Endothelial cell of umbilical vein (primary cell): ENCODE measurements at places on chromosomes 13 and 19. TPM values are rescaled to one million over a fixed set of nuclear protein-coding genes. Genes with fewer than 3 reads are reported as not detected.

SWSAP1 gene
- polyA plus RNA-seq = 4.4 and 4.8 TPM in 2 replicates

NOP53 gene
- polyA plus RNA-seq = 119 and 127 TPM in 2 replicates

GRCh38 chr13:20326276-20326675 lies 94.2 kb upstream of the GJB6 start:
- DNase-seq = no peak
- H3K36me3 ChIP-seq = no peaks in the 10 kb centered on the region
- no peaks in the 10 kb centered on the region for H3K27me3 ChIP-seq
- H3K4me1 ChIP-seq = no peaks in the 10 kb centered on the region
- H3K4me3 ChIP-seq = no peak overlapping the region
- no peak overlapping the region for H3K27ac ChIP-seq

- H3K4me1 ChIP-seq = peaks cover 35% of the 10 kb centered on the region
- peak overlapping the region; percentile 68 for H3K27ac ChIP-seq
- H3K27me3 ChIP-seq = no peaks in the 10 kb centered on the region
- H3K4me3 ChIP-seq = peak overlapping the region; percentile 91
- peak; percentile 48 for DNase-seq
- no peaks in the 10 kb centered on the region for H3K36me3 ChIP-seq
Observed at GRCh38 chr13:99501848-99502301, 603 bp downstream of the TM9SF2 start.

DNA sequence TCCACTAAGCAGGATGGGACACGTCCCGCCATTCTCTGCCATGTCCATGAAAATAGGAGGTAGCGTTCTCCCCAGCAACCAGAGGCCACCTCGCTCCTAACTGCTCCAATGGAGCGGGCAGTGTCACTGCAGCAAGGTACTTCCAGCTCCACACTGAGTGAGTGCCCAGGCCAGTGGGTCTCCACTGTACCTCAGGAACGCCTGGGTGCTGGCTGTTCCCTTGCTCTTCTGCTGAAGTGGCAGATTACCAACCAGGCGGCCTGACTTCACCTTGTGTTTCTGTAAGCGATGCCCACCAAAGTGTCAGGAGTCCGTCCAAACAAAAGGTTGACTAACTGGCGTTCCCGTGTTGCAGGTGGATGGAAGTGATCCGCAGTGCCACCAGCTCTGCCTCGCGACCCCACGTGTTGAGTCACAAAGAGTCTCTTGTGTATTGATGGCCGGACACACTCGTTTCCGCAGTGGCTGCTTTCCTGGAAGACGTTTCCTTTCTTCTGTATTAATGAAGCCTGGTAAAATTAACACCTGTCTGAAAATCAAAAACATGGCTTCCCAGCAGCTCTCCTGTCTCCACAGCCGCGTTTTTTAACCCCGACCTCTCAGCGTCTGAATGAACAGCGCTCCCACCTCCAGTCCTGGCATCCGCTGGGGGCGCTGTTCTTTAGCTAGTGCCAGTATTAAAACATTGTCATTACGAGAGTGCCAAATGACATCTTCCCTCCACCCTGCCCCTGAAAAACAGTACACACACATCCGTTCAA lies 128.8 kb downstream of the STK24 start:
- H3K27me3 ChIP-seq = no peaks in the 10 kb centered on the region
- H3K4me1 ChIP-seq = no peaks in the 10 kb centered on the region
- DNase-seq = peak; percentile 45
- no peak overlapping the region for H3K4me3 ChIP-seq
